ENCODE measurements at places on chromosomes 13 and 19.

GRCh38 chr13:60286707-60287106 lies 110.3 kb upstream of the TDRD3 start:
- DNase-seq = no peak

DNA sequence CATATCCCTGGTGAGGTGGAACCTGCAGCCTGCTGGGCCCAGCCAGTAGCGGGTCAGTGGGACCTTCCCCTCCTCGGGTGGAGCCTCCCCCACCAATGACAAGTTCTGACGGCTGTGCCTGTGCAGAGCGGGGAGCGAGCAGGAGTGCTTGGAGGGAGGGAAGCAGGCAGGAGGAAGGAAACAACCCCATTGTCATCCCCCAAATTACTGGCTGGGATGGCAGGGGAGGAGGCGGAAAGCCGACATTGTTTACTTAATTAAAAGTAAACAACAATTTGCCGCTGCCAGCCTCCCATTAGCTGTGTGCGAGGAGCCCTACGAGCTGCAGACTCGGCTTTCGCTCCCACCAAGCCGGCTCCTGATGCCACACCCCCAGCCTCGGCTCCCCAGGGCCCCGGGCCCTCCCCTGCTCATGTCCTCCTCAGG lies 45.5 kb downstream of the LYL1 start:
- DNase-seq = no peak

GRCh38 chr13:50679321-50679720 lies 164.2 kb downstream of the DLEU7 start:
- DNase-seq = no peak

DNA sequence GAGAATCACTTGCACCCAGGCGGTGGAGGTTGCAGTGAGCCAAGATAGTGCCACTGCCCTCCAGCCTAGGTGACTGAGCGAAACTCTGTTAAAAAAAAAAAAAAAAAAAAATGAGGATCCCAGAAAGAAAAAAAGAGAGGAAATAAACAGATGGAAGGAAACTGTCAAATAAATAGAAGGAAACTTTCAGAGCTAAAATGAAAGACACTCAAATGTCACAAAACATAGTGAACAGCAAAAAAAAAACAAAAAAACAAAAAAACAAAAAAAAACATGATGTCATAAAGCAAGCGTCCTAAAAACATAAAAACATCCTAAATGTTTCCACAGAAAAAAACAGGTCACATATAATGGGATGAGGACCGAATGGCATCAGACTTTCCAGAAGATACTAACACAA lies 15.0 kb downstream of the MLLT1 start:
- DNase-seq = no peak

DNA sequence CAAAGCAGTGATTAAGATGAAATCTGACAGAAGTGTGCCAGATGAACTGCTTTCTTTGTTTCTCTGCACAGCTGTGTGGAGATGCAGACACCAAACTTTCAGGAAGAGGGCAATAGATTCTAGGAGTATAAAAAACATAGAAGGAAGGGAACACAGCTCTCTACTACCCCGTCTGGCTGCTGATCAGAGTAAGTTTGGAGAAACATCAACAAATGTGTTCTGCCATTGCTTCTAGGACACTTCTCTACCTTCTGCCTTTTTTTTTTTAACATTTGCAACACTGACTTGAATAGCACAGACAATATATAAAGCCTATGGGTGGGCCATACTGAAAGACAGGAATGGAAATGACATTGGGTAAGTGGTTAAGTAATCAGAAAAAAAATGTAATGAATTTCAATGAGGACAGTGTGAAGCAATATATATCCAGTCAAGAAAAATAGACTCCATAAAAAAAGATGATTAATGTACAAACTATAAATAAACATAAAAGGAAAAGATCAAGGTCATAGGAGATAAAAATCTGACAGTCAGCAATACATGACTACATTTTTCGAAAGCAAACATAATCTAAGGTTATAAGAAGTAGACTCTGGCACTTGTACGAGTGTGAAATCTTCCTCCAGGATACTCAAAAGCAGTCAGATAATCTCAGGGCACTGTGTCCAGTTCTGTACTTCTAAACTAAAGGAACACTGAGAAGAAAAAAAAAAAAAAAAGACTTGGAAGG lies 21.4 kb downstream of the NUFIP1 start:
- DNase-seq = no peak

DNA sequence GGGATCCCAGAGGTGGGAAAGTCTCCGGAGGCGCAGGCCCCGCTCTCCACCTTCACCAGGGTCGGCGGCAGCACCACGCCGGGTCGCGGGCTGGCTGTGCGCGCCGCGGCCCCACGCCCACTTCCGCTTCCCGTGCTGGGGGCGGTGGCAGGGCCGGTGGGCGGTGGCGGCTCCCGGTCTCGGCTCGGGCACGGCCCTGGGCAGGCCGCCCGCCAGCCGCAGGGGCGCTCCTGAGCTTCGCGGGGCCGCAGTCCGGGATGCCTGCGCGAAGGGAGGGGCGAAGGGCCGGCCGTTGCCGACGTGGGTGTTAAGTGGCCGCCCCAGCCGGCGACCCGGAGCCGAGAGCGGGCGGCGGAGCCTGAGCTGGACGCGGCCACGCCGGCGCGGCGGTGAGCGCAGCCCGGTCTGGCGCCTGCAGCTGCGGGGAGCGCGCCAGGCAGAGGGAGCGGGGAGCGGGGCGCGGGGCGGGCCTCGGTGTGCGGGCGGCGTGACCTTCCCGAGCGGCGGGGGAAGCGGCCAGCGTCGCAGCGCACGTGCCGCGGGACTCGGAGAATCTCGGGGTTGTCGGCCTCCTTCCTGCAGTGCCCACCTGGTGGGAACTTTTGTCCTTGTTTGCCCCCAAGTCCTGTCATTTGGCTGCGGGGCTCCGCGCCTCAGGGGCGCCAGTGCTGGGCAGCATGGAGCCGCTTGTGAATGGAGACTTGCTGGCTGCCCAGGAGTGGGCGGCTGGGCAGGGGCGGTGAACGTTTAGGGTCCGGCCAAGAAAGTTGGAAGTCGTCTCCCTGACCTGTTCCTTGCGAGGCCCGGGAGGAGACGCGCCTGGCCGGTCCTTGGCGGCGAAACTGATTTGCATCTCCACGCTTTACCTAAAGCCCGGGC lies at the start of gene SLC25A15:
TSS of gene SLC25A15 (plus strand) at position 337 of the 879 bp plus-strand sequence. CDS start 3,616 bp downstream, outside the sequence.
- DNase-seq = peak; percentile 60
